Stimulated activated CD8-positive, alpha-beta memory T cell treated with anti-CD3 and anti-CD28 coated beads, Interleukin-4, amount 100 ng/mL, for 48 hours (primary cell): ENCODE measurements at places on chromosomes 6 and 20.

- no peak for DNase-seq
These were observed 339.9 kb upstream of the ARID1B start for GRCh38 chr6:156437121-156437879.

- DNase-seq: no peak
These were observed 12.9 kb upstream of the PRND start for GRCh38 chr20:4708856-4709255.

GRCh38 chr6:52307900-52308372 lies 23.4 kb upstream of the MCM3 start:
- DNase-seq: no peak

GRCh38 chr20:31723069-31723318 lies 326 bp upstream of the BCL2L1 start:
- no peak for DNase-seq

- DNase-seq: no peak
These were observed 25.0 kb downstream of the COL12A1 start for GRCh38 chr6:75180864-75181263.

- DNase-seq: no peak
These were observed 5.1 kb downstream of the FAM120B start for GRCh38 chr6:170311696-170312095.

GRCh38 chr6:125930765-125931418 lies 25.7 kb upstream of the HINT3 start:
- DNase-seq: no peak

DNA sequence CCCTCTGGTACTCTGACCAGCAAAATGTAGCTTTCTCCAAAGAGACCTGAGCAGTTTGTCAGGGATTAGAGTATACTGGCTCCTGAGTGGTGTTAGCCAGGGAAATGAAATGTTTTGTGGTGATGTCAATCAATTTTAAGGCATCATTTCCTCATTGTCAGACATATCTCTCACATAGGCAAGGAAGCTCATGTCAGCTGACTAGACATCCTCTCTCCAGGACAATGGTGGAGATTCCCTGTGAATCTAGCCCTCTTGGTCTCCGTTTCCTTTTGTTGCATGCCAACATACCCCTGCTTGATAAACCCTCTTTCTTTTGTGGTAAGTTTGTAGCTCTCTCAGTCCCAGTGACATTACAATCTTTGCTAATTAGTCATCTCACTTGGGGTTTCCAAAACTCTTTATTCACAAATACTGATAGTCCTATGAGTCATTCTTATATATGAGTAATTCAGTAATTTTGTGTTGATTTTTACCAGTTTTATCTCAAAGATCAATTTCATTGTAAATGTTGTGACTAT lies 135.6 kb upstream of the PTPRK start:
- DNase-seq: peak; percentile 23
